ENCODE measurements at places on chromosomes 4 and X.

GRCh38 chr4:40334591-40335524, at the start of gene CHRNA9:
Gene CHRNA9, plus strand, starts transcription at chr4:40335333. Its CDS starts 135 bp downstream, at chr4:40335468.
- no peak for DNase-seq

- no peak for DNase-seq
Observed at GRCh38 chr4:129543299-129543698, 447.3 kb downstream of the C4orf33 start.

- DNase-seq = no peak
Observed at GRCh38 chr4:157882901-157883300, 289.9 kb downstream of the GASK1B start.

DNA sequence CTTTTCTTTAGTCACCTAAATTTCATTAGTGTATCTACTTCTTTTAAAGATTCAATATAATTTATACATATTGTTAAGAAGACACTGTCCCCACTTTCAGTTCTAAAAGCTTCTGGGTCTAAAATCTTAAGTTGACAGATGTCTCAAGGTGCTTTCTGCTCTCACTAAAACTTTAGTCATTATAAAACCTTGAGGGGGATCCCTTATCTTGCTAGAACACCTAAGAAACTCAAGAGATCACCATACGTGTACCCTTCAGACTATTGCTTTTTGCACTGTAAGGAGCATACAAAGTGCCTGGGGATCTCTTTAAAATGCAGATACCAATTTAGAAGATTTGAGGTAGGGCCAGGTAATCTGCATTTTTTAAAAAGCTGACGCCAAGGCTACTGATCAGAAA, 30.1 kb downstream of the CYBB start:
- no peak for DNase-seq

GRCh38 chrX:107654872-107655761, 26.8 kb downstream of the PRPS1 start:
- DNase-seq = no peak

- no peak for DNase-seq
Observed at GRCh38 chr4:136737066-136737465, 795.2 kb downstream of the PCDH18 start.

DNA sequence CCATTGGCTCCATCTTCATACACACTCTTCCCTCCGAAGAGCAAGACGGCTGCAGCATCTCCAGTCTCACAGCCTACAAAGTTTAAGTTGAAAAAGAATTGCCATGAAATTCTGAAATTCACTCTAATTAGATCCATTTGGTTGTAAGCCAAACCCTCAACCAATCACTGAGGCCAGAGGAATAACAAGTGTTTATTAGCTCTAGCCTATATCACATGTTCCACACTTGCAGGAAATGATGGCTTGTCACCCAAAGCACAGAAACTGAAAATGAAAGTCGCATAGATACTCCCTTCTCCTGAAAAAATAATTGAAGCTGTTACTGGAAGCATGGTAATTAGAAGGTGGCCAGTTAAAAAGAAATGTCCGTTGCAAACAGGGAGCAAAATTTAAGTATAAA, 1071.8 kb downstream of the CCSER1 start:
- no peak for DNase-seq

- DNase-seq = no peak
Observed at GRCh38 chrX:16119353-16120220, 3.8 kb upstream of the GRPR start.

GRCh38 chr4:148055844-148056243, 324.0 kb downstream of the ARHGAP10 start:
- DNase-seq = no peak

DNA sequence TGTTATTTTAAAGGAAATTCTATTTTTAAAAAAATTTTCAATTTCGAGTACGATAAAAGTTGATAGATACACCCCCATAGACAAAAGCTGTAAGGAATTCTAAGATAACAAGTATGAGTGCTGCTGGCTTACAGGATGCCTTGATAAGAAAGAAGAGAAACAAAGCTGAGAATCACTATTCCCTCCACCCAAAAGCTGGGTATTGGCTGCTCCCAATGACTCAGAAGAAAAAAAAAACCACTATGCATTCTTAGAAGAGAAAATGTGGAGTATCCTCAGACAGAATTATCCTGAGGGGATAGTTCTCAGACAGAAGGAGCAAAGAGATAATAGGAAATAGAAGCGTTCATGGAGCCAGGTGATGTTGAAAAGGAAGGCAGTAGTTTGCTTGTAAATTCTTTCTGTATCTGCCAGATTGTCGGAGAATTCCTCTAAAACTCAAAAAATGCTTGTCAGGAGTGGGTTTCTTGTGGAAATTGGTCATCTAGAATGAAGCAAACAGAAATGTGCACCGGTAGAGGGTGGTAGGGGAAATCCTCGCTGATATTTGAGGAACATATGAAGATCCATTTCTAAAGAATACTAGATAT, 217.5 kb upstream of the ADAMTS3 start:
- DNase-seq = no peak

DNA sequence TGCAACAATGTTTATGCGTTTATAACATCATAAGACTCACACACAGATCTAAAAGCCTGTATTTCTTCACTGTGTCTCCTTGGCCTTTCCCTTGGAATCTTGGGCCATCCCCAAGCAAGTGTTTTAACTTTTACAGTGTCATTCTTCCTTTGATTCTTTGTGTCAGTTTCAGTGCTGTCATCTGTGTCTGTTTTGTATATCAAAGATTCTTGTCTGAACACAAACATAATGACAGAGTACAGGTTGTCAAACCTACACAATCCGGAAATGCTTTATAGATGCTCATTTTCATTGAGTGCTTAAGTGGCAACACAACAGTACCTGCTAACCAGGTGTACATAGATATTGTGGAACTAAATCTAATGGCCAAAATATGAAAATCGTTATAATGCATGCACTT, 1500.0 kb downstream of the TECRL start:
- no peak for DNase-seq

- no peak for DNase-seq
Observed at GRCh38 chr4:159719531-159719930, 616.7 kb downstream of the RAPGEF2 start.

GRCh38 chrX:13694983-13695382, 6.1 kb downstream of the RAB9A start:
- no peak for DNase-seq

GRCh38 chr4:73944061-73944875, 37.6 kb downstream of the PF4 start:
- DNase-seq = no peak

- DNase-seq = no peak
Observed at GRCh38 chrX:115642895-115643530, 82.0 kb downstream of the PLS3 start.

- no peak for DNase-seq
Observed at GRCh38 chrX:48508400-48509244, at the start of gene PORCN. Gene PORCN, plus strand, starts transcription at chrX:48508992. Its CDS starts 829 bp downstream, at chrX:48509821.

All from NCI-H1048 (cell line).